CD4-positive, alpha-beta T cell (primary cell): ENCODE measurements at places on chromosomes 13 and 19.

DNA sequence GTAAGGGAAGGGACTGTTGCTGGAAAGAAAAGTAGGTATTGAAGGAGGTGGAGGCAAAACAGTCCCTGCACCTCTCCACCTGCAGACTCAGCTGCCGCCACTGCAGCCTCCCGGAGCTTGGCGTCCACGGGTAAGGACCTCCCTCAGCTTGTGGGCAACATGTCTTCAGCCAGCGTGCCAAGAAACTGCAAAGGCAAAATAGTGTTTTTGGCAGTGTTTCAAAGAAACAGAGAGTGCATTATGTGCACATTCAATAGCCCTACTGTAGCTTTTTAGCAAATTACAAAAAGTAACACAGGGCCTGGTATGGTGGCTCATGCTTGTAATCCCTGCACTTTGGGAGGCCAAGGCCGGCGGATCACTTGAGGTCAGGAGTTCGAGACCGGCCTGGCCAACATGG lies 57.4 kb downstream of the ATP11A start:
- DNase-seq, result no peak

- DNase-seq, result no peak
Observed at GRCh38 chr13:47256618-47257017, 359.8 kb upstream of the HTR2A start.

- no peak for DNase-seq
Observed at GRCh38 chr13:104534847-104535246, 1468.6 kb upstream of the SLC10A2 start.

GRCh38 chr19:38015761-38016160 lies 108.8 kb downstream of the SIPA1L3 start:
- no peak for DNase-seq

DNA sequence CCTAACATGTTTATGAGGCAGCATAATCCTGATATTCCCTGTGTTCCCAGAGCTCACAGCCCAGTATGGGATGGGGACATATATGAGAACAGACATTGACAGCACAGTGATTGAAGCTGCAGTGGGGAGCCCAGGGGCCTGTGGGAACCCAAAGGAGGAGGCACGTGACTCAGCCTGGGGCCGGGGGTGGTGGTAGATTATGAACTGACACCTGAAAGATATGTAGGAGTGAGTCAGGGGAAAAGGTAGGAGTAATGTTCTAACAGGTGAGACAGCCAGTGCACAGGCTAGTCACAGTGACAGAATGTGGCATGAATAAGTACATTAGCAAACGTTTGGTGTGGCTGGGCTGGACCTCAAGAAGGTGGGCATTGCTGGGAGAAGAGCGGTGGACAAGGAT lies 29.0 kb downstream of the CKM start:
- DNase-seq, result no peak

- DNase-seq, result no peak
Observed at GRCh38 chr13:99307648-99308339, 595 bp upstream of the GPR183 start.

DNA sequence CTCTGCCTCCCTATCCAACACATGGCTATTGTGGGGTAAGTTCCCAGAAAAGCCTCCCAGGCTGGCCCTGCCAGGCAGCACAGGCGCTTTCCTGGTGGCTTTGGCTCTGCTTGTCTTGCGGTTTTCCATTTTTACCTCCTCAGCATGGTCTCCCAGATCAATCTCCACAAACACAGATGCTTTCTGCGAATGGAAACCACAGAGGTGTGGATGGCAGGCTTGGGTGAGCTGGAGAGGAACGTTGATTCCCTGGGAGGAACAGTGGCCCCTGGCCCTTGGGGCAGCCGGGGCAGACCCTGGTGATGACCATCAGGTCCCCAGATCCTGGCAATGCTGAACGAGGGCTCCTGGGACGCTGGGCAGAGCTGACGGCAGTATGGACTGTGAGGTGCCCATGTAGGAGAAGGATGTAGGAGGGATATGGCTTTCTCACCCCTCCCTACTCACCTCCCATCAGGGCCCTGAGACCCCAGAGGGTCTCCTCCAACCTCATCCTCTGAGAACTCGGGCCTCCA lies 6.6 kb downstream of the C13orf46 start:
- DNase-seq, result no peak

GRCh38 chr19:2726904-2727639 lies 5.9 kb upstream of the DIRAS1 start:
- no peak for DNase-seq

- DNase-seq, result no peak
Observed at GRCh38 chr13:28043224-28043623, 54.7 kb upstream of the URAD start.

- no peak for DNase-seq
Observed at GRCh38 chr13:66087269-66087710, 1142.8 kb downstream of the PCDH9 start.

DNA sequence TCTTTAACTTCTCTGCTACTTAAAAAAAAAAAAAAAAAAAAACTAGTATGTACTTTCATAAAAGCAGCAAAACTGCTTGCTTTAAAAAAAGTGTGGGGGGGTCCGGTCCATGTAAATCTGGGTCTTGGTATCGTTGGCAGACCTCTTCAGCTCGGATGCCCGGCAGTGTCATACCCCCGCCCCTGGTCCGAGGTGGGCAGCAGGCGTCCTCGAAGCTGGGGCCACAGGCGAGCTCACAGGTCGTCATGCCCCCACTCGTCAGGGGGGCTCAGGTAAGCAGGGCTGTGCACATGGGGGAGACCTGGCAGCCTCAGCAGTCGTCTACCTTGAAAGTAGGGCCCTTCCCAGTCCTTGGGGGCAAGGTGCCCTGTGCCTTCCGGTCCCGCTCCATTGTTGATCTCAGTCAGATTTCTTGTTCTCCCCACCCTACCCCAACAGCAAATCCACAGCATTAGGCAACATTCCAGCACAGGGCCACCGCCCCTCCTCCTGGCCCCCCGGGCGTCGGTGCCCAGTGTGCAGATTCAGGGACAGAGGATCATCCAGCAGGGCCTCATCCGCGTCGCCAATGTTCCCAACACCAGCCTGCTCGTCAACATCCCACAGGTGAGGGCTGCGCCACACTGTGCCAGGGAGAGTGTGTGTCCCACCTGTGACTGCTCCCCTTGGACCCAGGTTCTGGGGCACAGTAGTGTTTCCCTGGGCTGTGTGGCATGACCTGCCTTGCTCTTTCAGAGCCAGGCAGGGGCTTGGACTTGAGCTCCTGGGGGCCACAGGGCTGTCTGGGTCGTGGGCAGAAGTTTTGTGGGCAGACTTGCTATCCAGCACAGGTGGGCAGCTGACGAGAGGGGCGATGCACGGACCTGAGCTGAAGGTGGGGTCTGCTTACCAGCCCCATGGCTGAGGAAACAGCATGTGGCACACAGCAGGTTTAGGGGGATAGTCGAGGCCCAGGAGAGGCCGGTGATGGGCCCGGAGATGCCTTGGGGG lies 19.4 kb downstream of the TSSK6 start:
- no peak for DNase-seq

- no peak for DNase-seq
Observed at GRCh38 chr13:98889419-98890085, 88.3 kb downstream of the DOCK9 start.

DNA sequence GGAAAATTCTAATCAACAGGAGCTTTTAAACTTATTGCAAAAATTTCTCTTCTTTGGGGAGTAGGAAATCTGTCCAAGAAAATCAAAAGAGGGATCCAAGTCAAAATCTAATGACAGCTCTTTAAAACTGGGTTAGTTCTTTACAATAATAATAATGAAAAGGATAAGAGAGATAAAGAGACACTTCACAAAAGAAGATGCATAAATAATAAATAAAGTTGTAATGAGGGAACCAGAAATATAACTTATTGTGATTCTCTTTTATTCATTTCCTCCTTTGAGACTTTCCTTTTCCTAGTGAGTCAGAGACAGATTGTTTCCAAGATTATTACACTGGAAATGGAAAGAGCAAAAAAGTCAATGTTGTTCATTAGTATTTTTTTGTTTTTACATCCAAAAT lies 1029.3 kb downstream of the PCDH17 start:
- no peak for DNase-seq

- DNase-seq, result no peak
Observed at GRCh38 chr19:33376423-33376822, 2.9 kb downstream of the CEBPG start.

GRCh38 chr13:73417012-73417615 lies 358.3 kb downstream of the KLF5 start:
- DNase-seq, result no peak
